Eye (tissue), 1 donor: ENCODE measurements at places on chromosomes 4 and X.

GRCh38 chr4:119394826-119395225 lies 72.9 kb upstream of the FABP2 start:
- no peak for DNase-seq

GRCh38 chr4:61771056-61771455 lies 570.9 kb downstream of the ADGRL3 start:
- no peak for DNase-seq

DNA sequence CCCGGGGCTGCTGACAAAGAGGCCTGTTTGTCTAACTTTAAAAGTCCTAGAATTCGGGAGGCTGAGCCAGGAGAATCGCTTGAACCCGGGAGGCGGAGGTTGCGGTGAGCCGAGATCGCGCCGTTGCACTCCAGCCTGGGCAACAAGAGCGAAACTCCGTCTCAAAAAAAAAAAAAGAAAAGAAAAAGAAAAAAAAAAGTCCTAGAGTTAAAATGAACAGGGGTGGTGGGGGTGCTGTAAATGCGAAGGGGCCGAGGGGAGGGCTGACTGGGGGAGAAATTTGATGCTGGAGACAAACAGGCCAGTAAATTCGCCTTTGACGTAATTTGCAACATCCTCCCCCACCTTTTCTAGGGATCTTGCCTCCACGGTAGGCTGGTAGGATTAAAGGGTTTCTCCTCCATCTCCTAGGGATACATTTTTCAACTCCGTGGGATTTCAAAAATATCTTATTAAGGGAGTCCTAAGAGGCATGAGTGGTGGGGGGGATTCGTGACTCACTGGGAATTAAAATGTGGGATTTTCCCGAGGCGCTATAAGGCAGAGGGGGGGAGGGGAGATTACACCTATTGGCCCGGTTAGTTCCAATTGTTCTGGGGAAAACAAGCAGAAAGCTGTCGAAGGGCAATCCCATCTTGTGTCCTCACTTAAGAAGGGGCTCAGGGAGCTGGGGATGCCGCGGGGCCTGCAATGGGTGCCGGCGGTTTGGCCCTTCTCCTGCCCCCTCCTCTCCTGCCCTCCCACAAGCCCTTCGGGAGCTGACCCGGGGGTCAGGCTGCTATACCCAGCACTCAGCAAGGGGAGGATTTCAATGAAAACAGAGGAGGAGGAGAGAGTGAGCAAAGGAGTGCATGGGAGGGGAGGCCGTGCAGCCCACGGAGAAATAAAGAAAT lies 3.0 kb upstream of the BCOR start:
- peak; percentile 35 for DNase-seq

DNA sequence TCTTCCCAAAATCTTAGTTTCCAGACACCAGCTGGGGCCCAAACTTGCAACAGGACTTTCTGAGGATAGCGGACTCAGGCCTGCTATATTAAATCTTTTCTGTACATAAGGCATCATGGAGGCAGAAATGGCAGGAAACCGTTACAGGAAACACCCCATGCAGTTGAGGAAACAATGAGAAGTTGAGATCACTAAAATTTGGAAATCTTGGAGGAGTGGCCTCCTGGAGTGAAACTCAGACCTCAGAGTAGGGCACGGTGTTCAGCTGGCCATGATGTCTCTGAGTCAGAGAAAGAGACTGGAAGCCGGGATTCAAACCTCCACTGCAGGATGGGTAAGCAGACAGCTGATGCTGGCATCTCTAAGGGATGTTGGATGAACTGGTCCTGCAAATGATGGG lies 372.6 kb upstream of the CTSO start:
- no peak for DNase-seq

DNA sequence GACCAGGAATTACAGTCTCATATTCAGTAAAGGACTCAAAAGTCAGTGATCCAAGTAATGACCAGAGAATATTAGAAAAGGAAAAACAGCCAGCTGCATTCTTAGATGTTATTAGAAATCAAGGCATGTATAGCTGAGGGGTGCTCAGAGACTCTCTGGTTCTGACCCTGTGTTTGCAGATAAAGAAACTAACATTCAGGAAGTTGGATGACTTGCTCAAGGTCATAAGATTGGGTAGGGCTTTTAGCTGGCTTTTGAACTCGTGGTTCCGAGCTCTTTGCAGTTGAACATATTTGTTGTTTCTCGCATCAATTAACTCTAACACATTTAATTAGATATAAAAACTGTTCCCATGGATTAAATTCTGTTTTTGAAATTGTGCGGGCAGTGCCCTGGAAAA lies 62.5 kb upstream of the ENPP6 start:
- DNase-seq = no peak

GRCh38 chr4:146507632-146508031 lies 14.1 kb downstream of the SLC10A7 start:
- no peak for DNase-seq

DNA sequence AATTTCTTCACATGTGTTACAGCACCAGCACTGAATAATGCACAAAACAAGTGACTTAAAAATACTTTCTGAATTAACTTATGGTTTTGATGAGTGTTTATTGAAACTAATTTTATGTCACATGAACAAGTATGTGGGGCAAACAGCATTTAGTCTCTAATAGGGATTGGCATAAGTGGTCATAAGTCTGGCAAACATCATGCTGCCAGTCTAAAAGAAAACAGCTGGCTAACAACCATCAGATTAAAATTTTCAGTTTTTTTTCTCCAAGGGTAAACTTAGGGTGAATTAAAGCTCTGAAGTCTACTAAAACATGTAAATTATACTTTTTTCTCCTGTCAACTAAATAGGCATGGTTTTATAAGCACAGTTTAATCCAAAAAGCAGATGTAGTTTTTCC lies 1014.2 kb downstream of the FAT4 start:
- no peak for DNase-seq

DNA sequence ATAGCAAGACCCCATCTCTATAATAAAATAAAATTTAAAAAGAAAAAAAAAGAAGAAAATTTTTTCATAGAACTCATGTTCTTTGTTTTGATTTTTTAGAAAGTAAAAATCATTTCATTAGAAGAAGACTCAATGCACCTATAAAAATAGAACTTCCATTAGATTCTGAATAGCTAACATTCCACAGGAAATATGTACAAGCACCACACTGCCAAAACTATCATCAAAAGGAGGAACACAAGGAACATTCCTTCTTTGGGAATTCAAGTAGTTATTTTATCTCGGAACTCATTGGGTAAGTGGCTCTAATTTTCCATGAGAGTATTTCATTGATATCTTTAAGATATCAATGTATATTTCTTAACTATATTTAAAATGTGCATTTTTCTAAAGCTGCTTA lies 157.6 kb downstream of the CAMK2D start:
- DNase-seq = no peak

DNA sequence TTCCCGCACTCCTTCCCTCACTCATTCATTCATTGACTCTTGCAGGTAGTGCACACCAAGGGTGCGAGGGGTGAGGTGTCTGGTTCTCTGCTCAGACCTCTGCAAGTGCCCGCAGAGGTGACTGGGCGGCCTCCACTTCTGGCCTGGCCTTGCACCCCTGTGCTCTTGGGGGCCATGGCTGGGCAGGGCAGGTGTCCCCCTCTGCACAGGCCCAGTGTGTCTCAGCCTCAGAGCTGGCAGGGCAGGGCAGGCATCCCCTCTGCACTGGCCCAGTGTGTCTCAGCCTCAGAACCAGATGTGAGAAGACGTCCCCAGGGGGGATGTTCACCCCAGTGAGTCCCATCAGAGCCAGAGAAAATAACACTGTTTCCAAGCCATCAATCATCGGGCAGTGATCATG lies 16.8 kb downstream of the CPZ start:
- no peak for DNase-seq

DNA sequence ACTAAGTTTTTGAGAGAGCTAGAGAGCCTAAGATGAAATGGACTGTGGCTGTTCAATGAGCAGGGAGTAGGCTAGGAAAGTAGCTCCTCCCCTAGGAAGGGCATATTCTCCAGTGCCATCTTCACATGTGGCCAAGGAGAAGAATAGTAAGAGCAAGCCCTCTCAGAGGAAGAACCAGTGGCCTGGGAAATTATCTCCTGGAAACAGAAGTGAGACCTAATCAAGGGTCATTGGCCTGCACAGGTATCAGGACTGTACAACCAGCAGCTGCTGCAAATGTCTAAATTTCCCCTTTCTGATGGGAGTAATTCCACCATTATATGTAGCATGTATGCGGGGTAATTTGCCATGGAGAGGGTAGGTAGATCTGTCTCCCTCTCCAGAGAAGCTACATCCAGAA lies 334.8 kb upstream of the RASGEF1B start:
- no peak for DNase-seq

GRCh38 chr4:16760617-16761363 lies 137.7 kb downstream of the LDB2 start:
- no peak for DNase-seq

GRCh38 chr4:183081116-183081469 lies 18.0 kb upstream of the WWC2 start:
- DNase-seq = no peak
